NCI-H1930 (cell line): ENCODE measurements at places on chromosomes 1 and 21.

DNA sequence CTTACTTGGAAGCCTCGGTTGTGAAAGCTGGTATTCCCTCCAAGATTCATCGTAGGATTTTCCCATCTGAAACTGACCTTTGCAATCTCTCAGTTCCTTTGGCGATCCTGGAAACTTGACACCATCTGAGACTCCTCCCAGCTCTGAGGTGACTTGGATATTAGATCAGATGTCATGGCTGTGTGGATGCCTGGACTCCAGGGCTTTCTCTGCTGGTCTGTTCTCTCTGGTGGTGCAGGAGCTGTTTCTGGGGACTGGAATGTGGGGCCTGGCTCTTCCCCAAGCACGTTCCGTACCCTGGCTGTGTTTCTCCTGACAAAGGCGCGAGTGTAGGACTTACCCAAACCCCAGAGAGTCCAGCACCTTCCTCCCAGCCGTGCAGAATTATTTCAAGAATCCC, 252.2 kb downstream of the RPS6KC1 start:
- DNase-seq = no peak

DNA sequence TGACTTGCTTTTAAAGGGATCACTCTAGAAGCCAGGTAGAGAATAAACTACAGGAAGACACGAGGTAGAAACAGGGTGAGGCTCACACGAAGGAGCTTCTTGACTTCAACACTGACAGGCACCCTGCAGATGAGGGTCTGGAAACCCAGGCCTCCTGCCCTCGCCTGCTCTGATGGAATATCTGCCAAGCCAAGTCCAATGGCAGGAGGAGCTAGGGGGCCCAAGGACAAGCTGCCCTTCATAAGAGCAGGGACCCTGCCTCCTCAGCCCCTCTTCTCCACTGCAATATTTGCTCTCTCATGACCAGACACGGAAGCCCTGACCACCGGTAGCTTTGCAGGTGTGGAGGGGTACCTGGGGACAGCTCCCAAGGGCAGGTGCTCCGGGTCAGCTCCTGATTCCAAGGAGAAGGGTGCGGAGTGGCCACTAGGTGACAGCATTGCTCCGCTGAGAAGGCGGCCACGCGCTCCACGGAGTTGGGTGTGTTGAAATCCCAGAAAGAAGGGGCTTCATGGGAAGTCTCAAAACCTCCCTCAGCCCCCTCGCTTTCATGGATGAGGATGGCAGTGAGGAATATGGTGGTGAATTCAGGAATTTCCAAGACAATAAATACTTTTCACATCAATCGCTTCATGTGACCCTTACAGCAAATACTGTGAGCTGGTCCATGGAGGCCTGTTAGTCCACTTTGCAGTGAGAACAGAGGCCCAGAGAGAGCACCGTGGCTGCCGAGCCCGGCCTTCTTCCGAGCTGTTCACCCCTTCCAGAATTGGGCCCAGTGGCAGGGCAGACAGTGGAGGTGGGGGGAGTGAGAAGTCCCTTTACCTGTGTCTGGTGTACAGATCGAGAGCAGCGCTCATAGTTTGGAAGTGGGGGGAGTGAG, 33.2 kb upstream of the PAX7 start:
- DNase-seq = no peak

DNA sequence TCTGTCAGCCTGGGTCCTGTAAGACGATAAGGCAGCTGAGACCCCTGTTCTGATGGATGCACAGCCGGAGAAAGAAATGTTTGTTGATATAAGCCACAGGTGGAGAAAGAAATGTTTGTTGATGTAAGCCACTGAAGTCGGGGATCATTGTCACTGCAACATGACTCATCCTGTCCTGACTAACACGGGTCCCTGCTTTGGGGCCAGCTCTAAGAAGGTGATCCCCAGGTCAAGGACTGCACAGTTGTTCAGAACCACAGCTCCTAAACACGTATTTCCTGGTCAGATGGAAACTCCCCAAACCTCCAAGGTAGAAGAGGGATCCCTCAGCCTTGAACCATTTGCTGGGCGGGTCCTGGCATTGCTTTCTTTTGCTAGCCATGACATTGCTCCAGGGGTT, 86.4 kb upstream of the IGSF21 start:
- no peak for DNase-seq

DNA sequence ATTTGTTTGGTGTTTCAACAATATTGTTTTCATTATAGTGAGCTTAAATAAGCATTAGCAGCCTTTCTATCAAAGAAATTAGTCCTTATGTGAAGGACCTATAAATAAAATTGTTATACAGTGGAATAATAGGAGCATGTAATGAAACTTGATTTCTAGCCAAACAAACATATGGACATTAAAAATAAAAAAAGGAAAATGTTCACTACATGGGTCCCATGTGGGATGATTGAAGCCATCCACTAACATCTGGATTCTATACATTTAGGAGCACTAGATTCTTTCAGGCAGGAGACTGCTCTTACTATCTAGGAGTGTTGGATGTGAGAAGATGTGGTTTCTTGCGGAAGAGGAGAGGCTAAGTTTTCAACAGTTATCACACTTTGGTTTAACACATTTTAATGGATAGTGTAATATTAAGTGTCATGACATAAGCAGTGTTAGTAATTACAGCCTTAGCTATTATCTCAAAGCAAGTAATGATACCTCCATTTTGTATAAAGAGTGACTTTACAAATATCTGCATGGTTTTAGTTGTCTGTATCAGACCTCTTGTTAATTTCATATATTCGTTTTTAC, 62.3 kb downstream of the LYPLAL1 start:
- no peak for DNase-seq

DNA sequence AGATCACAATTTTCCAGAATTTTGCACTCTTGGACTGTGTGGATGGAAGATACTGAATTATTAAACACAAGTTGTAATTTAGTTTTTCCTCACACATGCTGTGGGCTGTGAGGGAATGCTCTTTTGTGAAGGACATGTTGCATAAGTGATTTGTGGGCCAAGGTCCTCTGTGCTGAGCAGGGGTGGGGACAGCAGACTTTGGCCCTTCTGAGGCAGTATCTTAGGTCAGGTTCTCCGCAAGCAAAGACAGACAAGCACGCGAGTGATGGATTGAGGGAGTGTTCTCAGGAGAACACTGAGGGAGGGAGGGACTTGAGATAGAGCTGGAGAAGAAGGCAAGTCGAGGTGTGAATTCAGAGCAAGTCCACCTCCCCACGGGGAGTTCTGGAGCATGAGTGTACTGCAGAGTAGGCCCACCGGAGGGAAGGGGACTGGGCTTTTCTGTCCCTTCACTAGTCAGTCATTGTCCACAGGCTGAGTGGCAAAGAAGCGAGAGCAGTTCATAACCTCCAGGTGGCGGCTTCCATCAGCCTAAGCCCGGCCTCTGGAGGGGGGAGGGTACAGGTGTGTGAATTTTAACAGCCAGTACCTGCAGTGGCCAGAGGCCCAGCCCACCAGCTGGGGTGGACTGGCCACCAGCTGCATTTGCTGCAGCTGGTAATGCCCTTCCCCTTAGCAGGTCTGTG, 19.1 kb upstream of the CD101 start:
- DNase-seq = no peak

GRCh38 chr1:96076589-96076988, 645.0 kb upstream of the PTBP2 start:
- no peak for DNase-seq

DNA sequence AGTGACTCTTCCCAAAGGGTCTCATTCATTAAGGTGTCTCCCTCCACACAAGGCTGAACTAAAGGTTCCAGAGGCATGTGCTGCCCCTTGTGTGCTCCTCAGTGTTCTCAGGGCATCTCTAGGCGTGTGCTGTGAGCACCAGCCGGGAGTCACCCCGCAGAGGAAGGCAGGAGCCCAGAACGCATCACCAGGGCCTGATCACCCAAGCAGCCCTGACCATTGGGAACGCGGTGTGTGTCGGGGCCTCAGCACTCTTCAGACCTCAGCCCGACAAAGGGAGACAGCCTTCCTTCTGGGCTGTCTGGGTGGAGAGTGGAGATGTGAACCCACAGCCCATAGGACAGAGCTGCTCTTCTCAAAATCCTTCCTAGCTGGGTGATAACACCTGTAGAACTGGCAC, 9.1 kb downstream of the SLC37A1 start:
- no peak for DNase-seq

DNA sequence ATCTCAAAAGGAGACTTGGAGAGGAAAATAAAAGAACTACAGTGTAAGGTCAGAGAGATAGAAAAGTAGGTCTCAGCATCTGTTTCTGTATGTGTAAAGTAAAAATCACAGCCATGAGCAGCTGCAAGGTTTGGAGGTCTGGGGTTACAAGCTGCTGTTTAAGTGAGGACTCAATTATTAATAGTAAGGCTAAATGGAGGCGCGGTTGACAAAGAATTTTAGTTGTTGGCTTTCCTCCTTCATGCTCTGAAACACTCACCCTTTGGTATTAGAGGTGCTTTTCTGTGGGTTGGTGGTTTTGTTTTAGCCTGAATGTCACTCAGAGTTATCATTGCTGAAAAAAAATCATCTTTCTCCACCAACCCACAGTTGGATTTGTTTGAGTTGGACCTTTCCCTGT, 59.8 kb upstream of the HAO2 start:
- no peak for DNase-seq

GRCh38 chr1:184905601-184906322, 68.5 kb downstream of the NIBAN1 start:
- DNase-seq = peak; percentile 77

DNA sequence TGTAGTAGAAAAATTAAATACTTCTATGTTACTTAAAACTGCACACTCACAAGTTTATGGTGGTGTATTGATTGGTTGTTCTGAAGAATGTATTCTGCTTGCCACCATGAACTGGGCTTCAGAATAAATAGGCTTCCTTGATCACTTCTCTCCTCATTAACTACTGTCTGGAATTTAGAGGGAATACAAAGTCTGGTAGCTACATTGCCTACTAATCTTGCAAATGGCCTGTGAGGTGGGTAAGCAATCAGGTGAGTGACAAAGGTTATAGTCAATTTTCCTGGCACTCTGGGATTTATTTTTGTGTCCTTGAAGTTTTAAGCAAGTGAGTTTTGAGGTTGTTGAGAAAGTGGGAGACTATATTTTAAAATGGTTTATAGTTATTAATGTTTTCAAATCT, 101.8 kb downstream of the ROR1 start:
- DNase-seq = no peak

DNA sequence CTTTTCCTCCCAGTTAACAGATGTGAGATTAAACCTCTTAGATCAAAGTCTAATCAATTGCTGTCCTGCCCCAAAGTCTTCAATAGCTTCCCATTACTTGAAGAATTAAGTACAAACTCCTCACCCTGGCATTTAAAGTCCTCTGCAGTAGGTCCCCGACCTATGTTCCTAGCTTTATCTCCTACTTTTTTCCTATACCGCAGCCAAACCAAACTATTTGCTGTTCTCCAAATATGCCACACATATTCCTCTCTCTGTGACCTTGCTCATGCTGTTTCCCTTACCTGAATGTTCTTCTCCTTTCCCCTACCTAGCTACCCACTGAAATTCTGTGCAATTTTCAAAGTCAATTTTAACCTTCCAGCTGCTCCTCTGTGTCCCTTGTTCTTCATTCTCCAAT, 14.0 kb upstream of the PPP2R5A start:
- no peak for DNase-seq

- no peak for DNase-seq
Measured at GRCh38 chr1:43786960-43787359, 79.6 kb downstream of the ST3GAL3 start.

DNA sequence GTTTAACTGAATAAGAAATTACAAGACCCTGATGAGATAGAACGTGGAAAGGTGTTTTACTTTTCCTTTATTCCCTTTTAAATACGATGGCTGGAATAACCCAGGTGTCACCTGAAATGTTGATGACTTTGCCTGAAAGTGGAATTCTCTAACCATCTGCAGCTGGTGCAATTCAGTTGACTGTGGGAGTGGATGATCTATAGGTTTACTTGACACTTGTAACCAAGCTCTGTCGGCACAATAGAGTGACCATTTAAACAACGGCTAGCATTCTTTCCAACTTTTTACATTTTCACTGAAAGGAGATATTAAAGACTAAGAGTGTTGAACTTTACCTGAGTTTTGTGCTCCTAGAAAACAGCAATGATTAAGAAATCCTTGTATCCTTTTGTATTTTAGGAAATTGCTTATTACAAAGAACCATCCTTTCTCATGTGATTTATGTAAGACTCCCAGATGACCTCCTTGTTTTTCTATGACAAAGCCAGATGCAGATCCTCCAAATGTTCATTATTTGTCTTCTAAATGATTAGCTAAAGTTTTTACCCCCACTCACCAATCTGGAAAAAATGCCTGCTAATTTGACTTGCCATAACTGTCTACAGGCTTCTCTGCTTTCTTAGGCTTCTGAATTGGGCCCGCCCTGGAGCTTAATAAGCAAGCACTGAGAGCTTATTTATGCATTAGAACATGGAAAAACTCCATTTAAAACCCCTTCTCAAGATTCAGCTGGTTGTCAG, 129.5 kb upstream of the LRRC7 start:
- no peak for DNase-seq

DNA sequence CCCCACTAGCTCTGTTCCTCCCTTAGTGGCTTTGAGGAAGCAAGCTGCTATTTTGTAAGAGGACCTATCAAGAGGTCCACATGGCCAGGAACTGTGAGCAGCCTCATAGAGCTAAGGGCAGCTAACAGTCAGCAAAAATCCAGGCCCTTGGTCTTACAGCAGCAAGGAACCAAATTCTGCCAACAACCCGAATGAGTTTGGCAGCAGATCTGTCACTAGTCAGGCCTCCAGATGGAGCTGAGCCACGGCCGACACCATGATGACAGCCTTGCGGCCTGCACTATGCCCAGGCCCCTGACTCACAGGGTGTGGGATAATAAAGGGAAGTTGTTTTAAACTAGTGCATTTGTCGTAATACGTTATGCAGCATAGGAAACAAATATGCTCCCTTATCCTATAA, 28.0 kb upstream of the H3-3A start:
- no peak for DNase-seq

GRCh38 chr1:172003766-172004530, 162.7 kb downstream of the DNM3 start:
- no peak for DNase-seq

- DNase-seq = no peak
Measured at GRCh38 chr1:65063025-65063424, 85.0 kb upstream of the AK4 start.

DNA sequence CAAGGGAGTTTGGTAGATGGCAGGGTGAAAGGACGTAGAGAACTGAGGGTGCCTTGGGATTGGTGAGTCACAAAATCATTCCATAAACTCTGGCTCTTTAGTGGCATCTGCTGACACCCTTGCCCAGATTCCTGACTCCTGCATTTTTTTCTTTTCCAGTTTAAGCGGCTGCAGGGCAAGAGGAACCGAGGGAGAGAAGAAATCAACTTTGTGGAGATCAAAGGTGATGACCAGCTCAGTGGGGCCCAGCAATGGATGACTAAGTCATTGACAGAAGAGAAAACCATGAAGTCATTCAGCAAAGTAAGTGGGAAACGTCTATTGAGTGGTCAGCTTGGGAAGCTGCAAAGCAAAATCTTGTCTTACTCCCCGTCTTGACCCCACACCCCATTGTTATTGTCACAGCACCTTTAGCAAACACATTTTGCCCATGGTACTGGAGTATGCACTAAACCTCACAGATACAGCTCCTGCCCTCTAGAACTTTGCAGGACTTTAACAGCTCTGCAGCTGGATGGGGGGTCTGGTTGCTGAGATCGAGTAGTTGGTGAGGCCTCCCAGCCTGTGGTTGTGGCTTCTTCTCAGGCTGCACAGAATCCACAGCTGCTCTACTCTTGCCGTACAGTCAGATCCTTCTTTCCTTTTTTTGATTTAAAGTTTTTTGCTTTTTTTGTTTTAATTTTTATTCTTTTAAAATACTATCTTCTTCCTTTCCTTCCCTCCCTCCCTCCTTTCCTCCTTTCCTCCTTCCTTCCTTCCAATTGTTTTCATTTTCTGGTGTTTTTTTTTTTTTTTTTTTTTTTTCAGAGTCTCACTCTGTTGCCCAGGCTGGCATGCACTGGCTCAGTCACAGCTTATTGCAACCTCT, 21.9 kb downstream of the SH2D2A start:
- DNase-seq = no peak
